ENCODE measurements at places on chromosomes 3 and 15. TPM values are rescaled to one million over a fixed set of nuclear protein-coding genes. Genes with fewer than 3 reads are reported as not detected.

- no peak for DNase-seq
Measured at GRCh38 chr3:37625690-37626360, 235.9 kb upstream of the CTDSPL start.

Gene FAM81A
- not detected for polyA plus RNA-seq

DNA sequence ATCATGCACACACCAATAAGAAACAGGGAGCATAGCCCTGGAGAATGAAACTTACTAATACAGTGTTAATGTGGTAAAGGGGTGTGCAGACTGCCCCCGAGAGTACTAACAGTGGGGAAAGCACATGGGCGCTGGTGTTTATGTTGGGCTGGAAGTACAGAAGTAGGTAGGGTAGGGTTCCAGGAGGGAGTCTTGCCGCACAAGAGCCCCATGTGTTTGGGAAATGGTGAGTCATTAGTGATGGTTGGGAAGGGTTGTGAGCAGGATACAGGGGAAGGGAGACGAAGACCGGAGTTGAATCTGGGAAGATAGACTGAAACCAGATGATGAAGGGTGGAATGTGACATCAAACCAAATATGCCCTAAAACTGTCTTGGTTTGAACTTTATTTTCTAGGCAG, 117.1 kb downstream of the THSD4 start:
- DNase-seq, result no peak

GRCh38 chr3:25547943-25548674, 116.6 kb downstream of the TOP2B start:
- DNase-seq, result no peak

Gene IGF2BP2
- polyA plus RNA-seq, result 7.1 TPM

Gene ZNF148
- 31.7 TPM for polyA plus RNA-seq

Gene LRRC49
- 8.6 TPM for polyA plus RNA-seq

GRCh38 chr3:52272831-52273230, 5.6 kb downstream of the WDR82 start:
- DNase-seq, result no peak

DNA sequence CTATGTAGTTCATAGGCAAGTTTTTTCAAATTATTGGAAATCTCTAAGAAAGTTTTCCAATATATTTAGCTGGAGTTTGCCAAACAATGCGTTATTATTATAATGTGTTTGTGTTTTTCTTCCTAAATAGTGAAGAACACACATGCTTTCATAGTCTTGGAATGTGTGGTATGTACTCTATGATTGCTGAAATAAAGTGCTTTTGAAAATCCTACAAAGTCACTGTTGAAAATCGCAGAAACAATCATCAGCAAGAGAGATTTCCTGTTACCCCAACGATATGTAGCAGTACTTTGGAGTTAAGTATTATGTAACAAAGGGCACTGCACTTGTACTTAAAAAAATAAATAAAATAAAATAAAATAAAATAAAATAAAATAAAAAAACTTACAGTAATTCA, 796.2 kb downstream of the NAALADL2 start:
- no peak for DNase-seq

All from BJ (cell line).